Activated T-cell treated with anti-CD3 and anti-CD28 coated beads for 4 hours (primary cell): ENCODE measurements at places on chromosomes 4 and X.

- DNase-seq, result no peak
Measured at GRCh38 chrX:9627922-9628321, 137.7 kb downstream of the GPR143 start.

- no peak for DNase-seq
Measured at GRCh38 chr4:15983610-15984009, 20.6 kb upstream of the FGFBP2 start.

DNA sequence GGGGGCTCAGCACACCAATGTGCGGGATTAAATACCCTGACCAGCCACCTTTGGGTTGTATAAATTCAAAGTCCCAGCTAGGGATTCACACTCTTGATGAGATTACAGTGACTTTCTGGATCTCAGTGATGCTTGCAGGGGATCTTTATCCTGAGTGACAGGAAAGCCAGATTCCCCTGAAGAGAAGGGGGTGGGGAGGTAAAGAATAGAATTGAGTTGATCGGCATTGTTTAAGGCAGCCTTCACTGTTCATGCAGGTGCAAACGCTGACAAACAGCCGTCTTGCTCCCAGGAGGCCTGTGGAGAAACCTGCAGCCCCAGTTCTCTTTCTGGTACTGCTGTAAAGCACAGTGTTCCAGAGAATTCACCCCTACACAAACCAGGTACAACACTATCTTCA is 19.0 kb downstream of the CXXC4 start:
- DNase-seq, result no peak

DNA sequence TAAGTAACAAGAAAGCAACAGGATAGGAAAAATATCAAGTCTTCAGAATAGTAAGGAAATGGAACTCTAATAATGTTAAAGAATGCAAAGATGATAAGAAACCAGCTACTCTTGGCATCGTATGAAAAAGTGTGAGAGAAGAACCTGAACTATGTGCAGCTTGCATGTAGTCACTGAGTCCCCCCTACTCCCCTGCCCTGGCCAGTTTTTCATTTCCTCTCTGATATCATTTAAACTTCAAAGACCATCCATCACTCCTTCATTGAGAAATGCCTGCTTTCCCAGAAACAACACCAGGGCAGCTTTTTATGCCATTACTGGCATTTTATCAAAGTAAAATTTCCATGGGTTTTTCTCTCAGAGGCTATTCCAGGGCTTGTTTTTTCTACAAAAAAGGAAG is 28.1 kb downstream of the INPP4B start:
- no peak for DNase-seq

- DNase-seq, result no peak
Measured at GRCh38 chr4:186806679-186807421, 83.2 kb upstream of the FAT1 start.

DNA sequence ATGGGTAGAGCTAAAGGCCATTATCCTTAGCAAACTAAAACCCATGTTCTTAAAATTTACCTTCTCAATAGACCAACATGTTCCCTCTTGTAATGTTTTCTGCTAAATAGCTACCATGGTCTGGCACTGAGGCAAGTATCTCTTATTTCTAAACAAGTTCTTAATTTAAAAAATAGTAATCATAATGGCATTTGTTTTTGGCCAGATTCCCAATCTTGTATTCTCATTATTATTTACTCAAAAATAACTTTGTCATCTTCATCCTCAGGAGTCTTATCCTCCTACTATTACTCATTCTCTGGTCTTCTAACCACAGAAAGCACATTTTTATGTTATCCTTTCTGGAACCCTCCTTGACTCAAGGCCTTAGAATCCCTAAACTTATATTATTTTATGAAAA is 931.2 kb downstream of the CCSER1 start:
- DNase-seq, result no peak

- DNase-seq, result no peak
Measured at GRCh38 chr4:168503652-168504362, 7.0 kb downstream of the PALLD start.

GRCh38 chr4:140406292-140406691 is 21.2 kb downstream of the CLGN start:
- DNase-seq, result no peak

- DNase-seq, result peak; percentile 30
Measured at GRCh38 chr4:88382621-88383020, 4.0 kb downstream of the HERC6 start.

GRCh38 chrX:17703201-17703600 is 34.1 kb upstream of the SCML1 start:
- no peak for DNase-seq

DNA sequence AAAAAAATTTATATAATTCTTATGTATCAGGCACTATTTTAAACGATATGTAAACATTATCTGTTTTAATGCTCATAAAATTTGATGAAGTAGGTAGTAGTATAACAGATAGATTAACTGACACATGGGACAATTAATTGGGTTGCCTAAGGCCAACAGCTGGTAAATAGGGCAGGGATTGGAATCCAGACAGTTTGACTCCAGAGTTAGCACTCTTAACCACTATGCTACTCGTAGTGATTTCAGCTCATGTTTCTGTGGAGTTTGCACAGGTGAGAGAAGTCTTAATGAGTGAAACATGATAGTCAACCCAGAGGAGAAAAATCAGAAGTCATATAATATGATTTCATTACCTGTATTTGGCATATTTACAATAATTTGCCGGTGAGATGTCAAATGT is 126.0 kb upstream of the WDFY3 start:
- no peak for DNase-seq

DNA sequence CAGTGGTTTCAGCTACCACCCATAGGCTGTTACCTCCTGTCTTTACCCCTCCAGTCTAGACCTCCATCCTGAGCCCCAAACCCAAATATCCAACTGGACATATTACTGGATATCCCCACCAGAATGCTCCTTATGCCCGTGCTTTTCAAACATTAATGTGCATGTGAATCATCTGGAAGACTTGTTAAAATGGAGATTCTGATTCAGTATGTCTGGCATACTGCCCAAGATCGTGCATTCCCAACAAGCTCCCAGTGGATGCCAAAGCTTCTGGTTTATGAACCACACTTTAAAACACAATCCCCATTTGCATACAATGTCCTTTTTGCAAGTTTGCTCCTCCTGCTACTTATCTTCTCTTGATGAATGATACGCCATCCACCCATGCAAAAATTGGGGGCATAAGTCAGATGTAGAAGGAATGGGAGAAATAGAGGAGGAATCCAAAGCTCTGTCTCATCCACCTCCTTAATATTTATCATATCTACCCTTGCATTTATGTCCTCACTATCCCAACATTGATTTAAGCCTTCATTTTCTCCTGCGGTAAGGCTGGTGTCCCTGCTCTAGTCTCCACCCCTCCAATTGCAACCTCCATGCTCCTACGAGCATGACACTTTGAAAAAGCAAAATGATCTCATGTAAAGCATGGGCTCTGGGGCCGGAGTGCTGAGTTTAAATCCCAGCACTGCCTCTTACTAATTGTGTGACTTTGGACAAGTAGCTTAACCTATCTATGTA is 7.4 kb upstream of the PGRMC1 start:
- no peak for DNase-seq

DNA sequence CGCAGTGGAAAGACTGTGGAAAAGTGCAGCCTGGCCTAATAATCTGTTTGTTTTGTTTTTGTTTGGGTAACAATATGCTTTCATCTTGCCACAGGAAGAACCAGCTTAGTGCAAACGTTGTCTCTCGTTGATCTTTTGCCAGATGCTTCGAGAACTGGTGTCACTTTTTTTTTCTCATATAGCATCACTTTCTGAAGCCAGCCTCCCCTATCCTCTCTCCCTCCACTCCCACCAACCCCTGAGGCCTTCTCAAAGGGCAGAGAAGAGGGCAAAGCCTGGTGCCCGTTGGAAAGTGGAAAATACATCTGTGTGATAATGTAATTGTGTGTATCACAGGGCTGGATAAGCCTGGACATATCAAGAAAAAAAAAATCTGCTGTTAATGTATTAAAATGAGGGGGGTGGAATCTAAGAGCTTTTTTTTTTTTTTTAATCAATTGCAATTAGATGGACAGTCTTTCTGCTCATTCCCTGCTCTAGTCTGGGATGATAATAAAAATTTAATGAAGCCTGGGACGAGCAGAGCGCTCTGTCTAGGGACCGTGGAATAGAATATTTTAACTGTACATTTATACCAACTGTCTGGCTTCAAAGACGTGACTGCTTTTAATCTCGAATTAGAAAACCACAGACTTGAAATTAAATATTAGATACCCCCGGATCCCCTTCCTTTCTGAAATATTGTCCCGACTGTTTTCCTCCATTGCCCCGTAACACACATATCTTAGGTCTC is 8.1 kb downstream of the POU4F2 start:
- no peak for DNase-seq

DNA sequence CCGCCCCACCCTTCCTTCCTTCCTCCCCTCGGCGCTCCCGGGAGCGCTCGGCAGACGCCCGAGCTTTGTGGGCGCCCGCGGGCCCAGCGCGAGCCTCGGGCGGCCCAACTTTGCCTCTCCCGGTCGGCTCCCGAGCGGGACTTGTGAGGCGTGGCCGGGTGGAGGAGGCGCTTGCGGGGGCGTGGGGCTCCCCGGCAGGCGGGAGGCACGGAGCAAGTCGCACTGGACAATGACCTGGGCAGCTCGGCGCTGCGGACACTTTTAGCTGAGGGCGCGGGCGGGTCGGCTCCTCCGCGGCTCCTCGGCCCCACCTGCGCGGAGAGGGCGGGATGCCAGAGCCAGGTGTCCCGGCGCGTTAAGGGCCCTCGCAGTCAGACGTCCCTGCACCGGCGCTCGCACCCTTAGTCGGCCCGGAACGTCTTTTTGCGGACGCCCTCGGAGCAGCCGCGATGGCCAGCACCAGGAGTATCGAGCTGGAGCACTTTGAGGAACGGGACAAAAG is 385 bp downstream of the DCLK2 start:
- no peak for DNase-seq

DNA sequence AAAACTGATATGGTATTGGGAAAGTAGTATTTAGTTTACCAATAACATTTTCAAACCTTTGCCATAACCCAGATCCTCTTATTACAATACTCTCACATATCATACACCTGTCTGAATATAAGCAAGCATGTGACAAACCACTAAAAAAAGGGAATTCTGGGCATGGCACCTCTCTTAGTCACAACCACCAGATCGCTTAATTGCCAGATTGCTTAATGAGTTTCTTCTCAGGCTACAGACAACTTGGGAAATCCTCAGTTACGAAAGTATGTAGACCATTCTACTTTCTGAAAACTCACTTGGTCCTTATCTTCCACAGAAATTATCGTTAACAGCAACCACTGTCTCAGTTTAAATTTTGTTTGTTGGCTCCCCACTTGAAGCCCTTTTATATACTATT is 2.1 kb downstream of the NAF1 start:
- DNase-seq, result no peak

- DNase-seq, result no peak
Measured at GRCh38 chr4:24772061-24772705, 23.2 kb upstream of the SOD3 start.

DNA sequence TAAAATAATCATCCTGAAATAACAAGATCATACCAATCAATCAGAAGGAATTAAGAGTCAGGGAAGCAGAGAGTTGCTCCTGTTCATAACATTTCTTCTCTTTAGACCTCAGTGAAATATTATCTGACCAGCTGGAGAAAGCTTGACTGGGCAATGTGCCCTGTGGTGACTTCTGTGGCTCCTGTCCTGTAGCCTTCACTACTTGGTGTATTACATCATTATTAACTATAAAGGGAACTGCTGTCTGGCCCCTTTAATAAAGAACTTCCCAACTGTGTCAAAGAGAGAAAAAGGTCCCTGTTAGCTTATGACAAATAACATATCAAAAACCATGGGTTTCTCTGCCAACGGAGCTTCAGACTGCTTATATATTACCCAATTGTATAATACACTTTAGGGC is 18.0 kb downstream of the OPHN1 start:
- no peak for DNase-seq

- peak; percentile 47 for DNase-seq
Measured at GRCh38 chrX:48540028-48540375, 488 bp downstream of the TBC1D25 start.

DNA sequence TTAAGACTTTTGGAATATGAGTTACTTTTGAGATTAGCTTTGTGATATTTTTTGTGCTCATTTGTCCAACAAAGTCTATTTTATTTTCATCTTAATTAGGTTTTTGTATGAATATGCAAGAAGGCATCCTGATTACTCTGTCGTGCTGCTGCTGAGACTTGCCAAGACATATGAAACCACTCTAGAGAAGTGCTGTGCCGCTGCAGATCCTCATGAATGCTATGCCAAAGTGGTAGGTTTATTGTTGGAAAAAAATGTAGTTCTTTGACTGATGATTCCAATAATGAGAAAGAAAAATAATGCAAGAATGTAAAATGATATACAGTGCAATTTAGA is 10.8 kb downstream of the ALB start:
- no peak for DNase-seq

GRCh38 chr4:11741190-11741652 is 312.5 kb upstream of the HS3ST1 start:
- no peak for DNase-seq

DNA sequence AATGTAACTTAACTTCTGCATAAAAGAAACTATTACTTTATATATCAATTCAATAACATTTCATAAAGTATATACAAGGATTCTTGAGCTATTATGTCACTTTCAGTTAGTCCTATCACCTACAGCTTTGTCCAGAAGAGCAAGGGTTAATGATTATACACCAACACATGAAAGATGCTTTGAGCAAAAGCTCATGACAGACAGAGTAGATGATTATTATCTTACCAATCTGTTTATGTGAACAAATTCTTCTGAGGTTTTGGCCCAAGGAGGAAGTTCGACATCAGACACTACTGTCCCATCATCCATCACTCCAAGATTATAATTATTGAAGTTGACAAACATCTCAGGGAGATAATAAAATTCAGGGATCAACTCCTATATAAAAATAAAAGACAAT is 166.7 kb upstream of the MAB21L2 start:
- no peak for DNase-seq

DNA sequence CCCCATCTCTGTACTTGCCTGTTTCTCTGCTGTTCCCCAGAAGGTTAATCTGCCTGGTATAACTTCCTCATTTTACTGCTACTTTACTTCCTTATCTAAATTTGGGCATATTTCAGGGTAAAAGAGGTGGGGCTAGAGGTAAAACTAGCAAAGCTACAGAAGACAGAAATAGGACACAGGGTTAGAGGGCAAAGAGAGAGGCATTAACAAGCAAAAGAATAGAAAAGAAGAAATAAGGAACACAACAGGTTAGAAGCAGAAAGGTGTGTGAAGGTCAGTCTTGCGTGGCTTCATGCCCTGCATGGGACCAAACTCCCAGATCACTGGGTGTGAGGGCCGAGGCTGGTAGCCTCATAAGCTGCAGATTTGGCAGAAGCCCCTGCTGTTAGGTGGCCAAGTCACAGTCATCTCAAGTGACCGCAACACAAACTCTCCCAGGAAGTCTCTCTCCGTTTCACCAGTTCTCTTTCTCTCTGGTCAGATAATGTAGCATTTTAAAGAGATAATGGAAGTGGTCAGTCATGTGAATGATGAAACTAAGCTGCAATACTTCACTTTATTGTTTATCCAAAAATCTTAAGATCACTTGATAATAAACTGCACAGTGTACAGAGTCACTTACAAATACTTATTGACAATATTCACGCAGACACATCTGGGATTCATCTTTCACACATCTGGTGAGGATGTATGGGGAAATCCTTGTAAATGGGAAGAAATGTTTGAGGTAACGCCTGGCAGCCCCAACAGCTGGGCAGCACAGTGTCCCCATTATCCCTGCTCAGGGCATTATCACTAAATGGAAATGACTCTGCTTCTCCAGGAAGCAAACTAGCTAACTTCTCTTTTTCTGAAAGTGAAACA is 16.4 kb downstream of the TMEM154 start:
- DNase-seq, result no peak
